NCI-H1694 (cell line): ENCODE measurements at places on chromosomes 3 and 15.
A peak's percentile ranks its signal among the peaks of the same experiment; 100 is the strongest.

DNA sequence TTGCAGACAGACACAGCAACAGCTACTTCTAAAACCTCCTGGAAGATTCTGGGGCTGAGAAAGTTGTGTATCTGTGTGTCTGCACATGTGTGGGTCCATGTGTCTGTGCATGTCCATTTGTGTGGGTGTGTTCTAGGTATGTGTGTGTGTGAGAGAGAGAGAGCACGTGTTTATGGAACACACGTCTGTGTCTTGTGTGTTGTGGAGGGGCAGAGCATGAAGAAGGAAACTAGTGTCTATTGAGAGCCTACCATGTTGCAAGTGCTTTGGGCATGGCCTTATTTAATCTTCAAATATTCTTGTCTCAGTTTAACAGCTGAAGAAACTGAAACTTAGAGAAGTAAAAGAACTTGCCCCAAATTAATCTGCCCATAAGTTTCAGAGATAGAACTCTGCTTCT, 327.5 kb downstream of the UACA start:
- no peak for DNase-seq

DNA sequence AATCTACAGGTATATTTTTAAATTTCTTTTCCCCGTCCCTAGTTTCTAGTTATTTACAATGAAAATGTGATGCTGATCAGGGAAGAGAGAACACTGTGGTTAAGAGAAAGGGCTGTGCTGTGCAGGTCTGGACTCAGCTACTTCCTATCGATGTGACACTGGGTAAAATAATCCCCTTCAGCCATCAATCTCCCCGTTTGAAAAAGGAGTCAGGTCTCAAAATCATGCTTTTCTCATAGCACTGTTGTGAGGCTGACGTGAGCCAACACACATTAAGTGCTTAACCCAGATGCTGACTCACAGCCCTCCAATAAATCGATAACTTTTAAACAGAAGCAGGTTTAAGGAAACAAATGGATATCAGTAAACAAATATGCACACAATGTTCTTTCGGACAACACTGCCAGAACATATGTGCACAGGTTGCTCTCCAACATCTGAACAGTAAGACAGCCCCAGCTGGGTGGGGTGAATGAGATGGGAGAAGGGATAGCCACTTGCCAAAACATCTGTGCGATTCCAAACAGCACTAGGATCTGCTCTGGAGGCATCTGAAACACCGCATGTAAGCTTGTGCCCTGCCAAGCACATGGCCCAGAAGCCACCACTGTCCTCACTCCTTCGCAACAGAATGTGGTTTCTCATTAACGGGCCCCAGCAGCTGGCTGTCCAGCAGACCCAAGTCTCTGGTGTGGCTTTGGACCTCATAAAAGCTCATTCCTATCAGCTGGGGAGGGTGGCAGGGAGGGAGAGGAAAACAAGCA, 143.2 kb upstream of the PRICKLE2 start:
- DNase-seq = no peak

- no peak for DNase-seq
Measured at GRCh38 chr15:97504031-97504792, 456.3 kb upstream of the ARRDC4 start.

DNA sequence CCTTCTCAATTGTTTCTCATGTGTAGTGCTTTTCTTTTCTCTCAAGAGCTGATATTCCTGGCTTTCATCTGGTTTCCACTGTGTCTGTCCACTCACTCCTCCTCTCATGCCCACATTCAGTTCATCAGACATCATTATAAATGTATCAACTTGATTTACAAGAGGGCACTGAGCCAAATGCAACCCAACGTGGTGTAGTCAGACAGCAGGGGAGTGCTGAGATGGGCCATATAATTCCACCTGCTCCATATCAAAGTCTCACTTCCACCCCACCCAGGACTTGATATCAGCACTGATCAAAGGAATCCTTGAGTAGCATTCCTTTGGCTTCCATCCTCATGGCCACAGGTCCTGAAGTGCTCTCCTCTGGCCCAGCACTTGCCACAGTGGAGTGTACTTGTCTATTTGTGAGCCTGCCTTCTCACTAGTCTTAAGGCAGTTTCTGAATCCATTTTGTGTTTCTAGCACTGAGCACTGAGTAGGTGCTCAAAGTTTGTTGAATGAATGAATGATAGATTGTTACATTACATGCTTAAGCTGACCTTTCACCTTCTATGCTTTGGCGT, 252.8 kb downstream of the CLSTN2 start:
- no peak for DNase-seq

- no peak for DNase-seq
Measured at GRCh38 chr3:13593615-13594014, 44.7 kb downstream of the FBLN2 start.

- DNase-seq = no peak
Measured at GRCh38 chr15:48680841-48681240, 35.3 kb upstream of the FBN1 start.

DNA sequence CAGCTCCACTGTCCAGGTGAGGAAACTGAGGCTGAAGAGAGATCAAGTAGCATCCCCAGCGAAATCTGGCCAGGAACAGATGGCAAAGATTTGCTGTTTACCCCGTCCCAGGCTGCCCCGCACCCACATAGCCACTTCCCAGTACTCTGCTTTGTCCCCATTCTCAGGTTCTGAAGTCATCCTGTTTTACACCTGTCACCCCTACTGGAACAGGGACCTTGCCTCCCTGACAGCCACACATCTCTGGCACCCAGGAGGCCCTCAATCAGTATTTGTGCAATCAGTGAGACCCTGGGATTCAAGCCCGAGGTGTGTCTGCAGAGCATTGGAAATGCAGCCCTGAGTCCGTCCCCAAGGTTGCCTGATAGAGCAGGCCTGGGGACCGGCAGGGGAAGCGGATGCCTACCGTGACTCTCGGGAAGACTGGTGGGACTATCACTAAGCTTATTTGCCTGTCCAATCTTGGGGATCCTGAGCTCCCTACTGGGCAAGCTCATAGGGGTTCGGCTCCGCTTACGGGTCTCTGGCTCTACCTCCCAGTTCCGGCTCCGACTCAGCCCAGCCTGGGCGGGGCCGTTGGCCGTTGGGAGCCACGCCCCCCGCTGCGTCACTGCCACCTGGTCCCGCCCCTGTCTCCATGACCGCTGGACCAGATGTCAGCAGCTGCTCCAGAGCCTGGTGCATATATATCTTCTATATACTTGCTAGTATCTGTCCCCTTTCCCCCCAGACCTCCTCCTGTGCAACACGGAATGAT, 17.5 kb upstream of the FANCD2 start:
- DNase-seq = no peak

DNA sequence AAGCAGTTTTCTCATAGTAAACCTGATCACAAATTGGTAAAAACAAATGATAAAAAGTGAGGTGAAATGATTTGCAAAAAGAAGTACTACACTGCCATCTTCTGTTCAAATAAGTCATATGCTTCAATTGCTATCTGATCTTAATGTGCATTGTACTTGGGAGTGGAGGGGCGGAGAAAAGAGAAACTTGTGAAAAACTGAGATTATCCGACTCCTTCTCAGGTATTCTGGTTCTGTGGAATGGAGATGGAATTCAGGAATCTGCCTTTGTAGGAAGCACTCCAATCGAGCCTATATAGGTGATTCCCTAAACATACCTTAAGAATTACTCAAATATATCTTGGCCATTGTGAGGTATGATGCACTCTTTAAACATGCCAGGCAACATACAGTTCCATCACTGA, 180.6 kb downstream of the CHL1 start:
- peak; percentile 0 for DNase-seq

GRCh38 chr3:44289882-44290462, 48.3 kb downstream of the TOPAZ1 start:
- DNase-seq = no peak

DNA sequence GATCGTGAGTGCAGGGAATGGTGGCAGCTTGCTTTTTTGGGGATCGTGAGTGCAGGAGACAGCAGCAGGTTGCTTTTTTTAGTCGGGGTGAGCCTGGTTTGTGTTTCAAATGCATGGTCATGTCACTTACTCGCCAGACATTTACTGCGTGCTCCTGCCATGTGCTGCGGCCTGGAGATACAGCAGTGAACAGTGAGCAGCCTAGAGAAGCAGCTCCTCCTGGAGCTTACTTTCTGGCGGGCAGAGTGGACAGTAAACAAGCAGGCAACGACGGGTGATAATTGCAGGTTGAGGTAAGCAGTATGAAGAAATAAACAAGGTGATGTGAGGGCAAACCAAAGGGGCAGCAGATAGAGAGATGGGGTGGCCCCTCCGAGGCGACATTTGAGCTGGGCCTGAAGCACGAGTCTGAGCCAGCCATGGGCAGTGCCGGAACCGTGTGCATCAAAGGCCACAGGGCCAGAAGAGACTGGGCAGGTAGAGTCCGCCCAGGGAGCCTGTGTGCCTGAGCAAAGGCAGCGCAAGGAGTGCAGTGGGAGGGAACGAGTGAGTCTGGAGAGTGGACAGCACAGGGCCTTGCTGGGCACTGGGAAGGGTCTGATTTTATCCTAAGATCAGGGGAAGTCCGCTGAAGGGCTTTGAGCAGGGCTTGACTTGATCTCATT, 57.3 kb upstream of the RASA2 start:
- DNase-seq = no peak

DNA sequence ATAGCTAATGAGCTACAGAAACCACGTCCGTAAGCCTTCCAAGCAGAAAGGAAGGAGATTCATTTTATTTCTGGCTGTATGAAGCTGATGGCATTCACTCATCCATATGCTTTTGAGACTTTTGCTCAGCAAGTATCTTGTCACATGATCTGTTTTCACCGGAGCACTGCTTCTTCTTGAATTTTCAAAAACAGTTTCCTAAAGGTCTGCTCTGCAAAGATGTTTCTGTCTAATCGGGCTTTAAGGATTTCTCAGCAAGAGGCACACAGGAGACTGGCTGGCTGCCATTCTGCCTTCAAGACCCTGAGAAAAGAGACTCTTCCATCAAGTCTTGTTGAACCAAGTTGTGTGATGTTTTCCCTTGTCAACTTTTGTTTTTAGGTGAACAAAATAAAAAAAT, 289.6 kb upstream of the LYSMD4 start:
- no peak for DNase-seq

GRCh38 chr3:17122758-17123157, 238.0 kb downstream of the PLCL2 start:
- DNase-seq = no peak

GRCh38 chr3:15636028-15636709, 34.6 kb downstream of the BTD start:
- DNase-seq = no peak

GRCh38 chr3:22895671-22896070, 307.5 kb upstream of the UBE2E2 start:
- no peak for DNase-seq

DNA sequence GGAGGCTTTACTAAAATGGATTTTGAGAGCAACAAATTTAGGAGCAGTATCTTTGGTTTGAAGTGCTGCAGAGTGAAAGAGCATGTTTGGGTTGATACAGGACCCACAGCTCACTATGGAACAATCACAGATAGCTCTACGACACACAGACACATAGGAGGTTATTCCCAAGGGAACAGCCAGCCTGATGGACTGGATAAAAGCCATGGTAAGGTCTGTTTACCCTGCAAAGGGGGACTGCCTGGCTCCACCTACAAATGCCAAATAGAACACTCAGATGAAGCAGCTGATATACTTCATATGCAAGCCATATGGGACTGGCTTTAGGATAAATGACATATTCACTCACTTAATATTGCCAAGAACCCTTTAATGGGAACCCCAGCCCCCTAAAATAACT, 75.4 kb downstream of the CDC25A start:
- no peak for DNase-seq

- DNase-seq = no peak
Measured at GRCh38 chr3:149658744-149659497, 1.1 kb upstream of the WWTR1 start.

- DNase-seq = no peak
Measured at GRCh38 chr3:49266410-49267095, 10.5 kb downstream of the C3orf62 start.

DNA sequence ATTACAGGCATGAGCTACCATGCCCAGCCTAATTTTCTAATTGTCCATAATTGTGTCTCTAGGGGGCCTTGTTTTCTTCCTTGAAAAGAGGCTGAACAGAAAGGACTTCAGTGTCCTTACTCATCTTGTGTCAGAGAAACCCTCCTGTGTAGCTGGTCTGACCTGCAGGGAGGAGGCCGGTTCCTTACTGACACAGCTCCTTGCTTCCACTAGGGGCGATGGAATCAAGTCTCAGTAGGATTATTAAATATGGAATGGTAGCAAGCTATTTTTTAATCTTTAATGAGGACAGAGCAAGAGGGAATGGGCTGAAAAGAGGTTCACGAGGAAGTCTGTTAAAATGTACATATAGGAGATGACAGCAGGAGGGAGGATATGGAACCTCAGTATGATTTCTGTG, 8.6 kb downstream of the LPCAT4 start:
- DNase-seq = no peak

GRCh38 chr3:65497846-65498245, 540.9 kb downstream of the MAGI1 start:
- peak; percentile 56 for DNase-seq

DNA sequence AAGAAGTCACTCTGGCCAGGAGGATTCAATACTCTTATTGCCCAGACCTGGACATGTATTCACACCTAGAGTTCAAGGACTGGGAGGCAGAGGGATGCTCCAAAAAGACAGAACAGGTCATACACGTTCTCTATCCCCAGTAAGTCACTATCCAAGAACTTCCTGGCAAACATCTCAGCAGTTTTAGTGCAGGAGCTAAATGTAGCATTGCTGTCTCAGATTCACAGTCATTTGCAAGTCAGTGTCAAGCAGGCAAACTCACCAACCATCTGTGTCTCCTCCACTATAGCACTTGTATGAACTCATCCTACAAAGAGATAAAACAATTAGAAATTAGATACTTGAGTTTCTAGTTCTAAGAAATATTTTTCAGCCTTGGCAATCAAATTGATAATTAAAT, 38.4 kb downstream of the ABHD17C start:
- no peak for DNase-seq

DNA sequence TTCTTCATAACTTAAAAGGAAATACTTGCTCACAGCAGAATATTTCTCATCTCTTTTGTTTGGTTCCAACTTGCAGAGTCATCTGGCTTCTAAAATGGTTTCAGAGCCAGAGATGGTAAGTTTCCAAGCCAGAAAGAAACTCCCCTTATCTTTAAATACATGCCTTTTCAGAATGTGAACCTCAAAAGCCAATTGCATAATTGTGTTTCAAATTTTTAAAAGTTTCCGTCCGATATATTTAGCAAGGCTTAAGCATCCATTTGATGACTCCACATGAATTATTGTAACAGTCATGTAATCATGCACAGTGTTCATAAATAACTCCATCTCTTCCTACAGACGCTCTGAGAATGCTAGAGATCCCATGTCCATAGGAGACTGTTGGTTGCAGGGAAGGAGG, 40.6 kb upstream of the C3orf80 start:
- no peak for DNase-seq

DNA sequence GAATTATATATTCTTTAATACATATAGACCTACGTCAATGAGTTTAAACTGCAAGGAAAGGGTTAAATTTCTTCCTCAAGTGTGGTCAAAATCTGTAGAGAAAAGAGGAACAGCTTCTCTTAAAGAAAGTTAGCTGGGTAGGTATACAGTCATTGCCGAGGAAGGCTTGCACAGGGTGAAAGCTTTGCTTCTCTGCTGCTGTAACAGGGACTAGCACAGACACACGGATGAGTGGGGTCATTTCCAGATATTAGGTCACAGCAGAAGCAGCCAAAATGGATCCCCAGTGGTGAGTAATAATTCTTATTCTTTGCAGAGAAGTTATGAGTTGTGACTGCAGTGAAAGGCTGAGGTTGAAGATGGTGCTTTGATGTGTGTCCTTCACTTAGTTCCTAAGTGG, at the start of gene CD86:
Gene CD86 (plus strand): TSS at position 148 of the 400 bp plus-strand sequence. CDS start 128 bp downstream, at position 276.
- DNase-seq = no peak

- DNase-seq = no peak
Measured at GRCh38 chr3:10232137-10232536, 16.1 kb upstream of the TATDN2 start.
